Smooth muscle cell of bladder (primary cell): ENCODE measurements at places on chromosomes 7 and 10. TPM values are rescaled to one million over a fixed set of nuclear protein-coding genes. Genes with fewer than 3 reads are reported as not detected.

ALDH18A1 gene
- total RNA-seq, result 143 and 211 TPM in 2 replicates

PHYHIPL gene
- total RNA-seq, result not detected in 2 replicates

SLC26A3 gene
- total RNA-seq, result not detected in 2 replicates

CYP3A5 gene
- total RNA-seq, result 0.28 and 0.37 TPM in 2 replicates

PDZD7 gene
- 0.28 and 1.1 TPM in 2 replicates for total RNA-seq

TUBAL3 gene
- not detected in 2 replicates for total RNA-seq

FAM25G gene
- not detected in 2 replicates for total RNA-seq

ACTL6B gene
- not detected in 2 replicates for total RNA-seq

POLR2J2 gene
- 2.1 and 3.9 TPM in 2 replicates for total RNA-seq

SPDYE1 gene
- total RNA-seq, result not detected in 2 replicates

MCM10 gene
- total RNA-seq, result 1.00 and 1.2 TPM in 2 replicates

CALML5 gene
- not detected in 2 replicates for total RNA-seq

STK31 gene
- under 0.01 TPM in 1 of 2 replicates, not detected in the other for total RNA-seq

C7orf33 gene
- not detected in 2 replicates for total RNA-seq

HTR5A gene
- total RNA-seq, result not detected in 2 replicates

COL26A1 gene
- not detected in 2 replicates for total RNA-seq

MALRD1 gene
- total RNA-seq, result 0.83 and 1.00 TPM in 2 replicates

CYP17A1 gene
- not detected in 2 replicates for total RNA-seq

LRRC4 gene
- total RNA-seq, result 0.28 and 0.46 TPM in 2 replicates

IFIT2 gene
- total RNA-seq, result 3.0 and 3.1 TPM in 2 replicates

CTAGE8 gene
- 0.28 TPM in 1 of 2 replicates, not detected in the other for total RNA-seq

GIMAP2 gene
- 0.55 and 1.1 TPM in 2 replicates for total RNA-seq

VSIR gene
- total RNA-seq, result 15.9 and 23.4 TPM in 2 replicates

H2AZ2 gene
- 186 and 193 TPM in 2 replicates for total RNA-seq

TMEM236 gene
- under 0.01 TPM in 2 replicates for total RNA-seq

UPK3B gene
- 0.46 TPM in 1 of 2 replicates, not detected in the other for total RNA-seq

FLNC gene
- total RNA-seq, result 99.0 and 191 TPM in 2 replicates

SAMD9 gene
- 7.4 and 10.2 TPM in 2 replicates for total RNA-seq

NRBF2 gene
- 30.3 and 38.9 TPM in 2 replicates for total RNA-seq

CUZD1 gene
- total RNA-seq, result 0.43 and 0.55 TPM in 2 replicates

CALN1 gene
- total RNA-seq, result not detected in 2 replicates

NEUROD6 gene
- total RNA-seq, result not detected in 2 replicates

VPS37D gene
- 5.7 and 6.8 TPM in 2 replicates for total RNA-seq

ZNF727 gene
- 0.28 TPM in 2 replicates for total RNA-seq

AKR1D1 gene
- not detected in 2 replicates for total RNA-seq

PAPOLB gene
- 0.09 and 0.14 TPM in 2 replicates for total RNA-seq

ANKRD61 gene
- not detected in 2 replicates for total RNA-seq

STX1A gene
- 10.2 and 10.7 TPM in 2 replicates for total RNA-seq

ITIH5 gene
- total RNA-seq, result 1.1 and 3.0 TPM in 2 replicates

TWIST1 gene
- total RNA-seq, result 26.6 and 42.2 TPM in 2 replicates

NPFFR1 gene
- under 0.01 TPM in 1 of 2 replicates, not detected in the other for total RNA-seq

TAS2R3 gene
- 0.85 and 1.8 TPM in 2 replicates for total RNA-seq

CRTAC1 gene
- not detected in 2 replicates for total RNA-seq

HSPA12A gene
- total RNA-seq, result 11.7 and 12.1 TPM in 2 replicates

BAMBI gene
- total RNA-seq, result 33.4 and 59.1 TPM in 2 replicates

HOGA1 gene
- total RNA-seq, result 0.28 and 1.1 TPM in 2 replicates

KCNIP2 gene
- total RNA-seq, result 0.28 and 1.8 TPM in 2 replicates

SPDYE8 gene
- not detected in 2 replicates for total RNA-seq

OR6V1 gene
- total RNA-seq, result not detected in 2 replicates

MYL7 gene
- not detected in 2 replicates for total RNA-seq

FEZF1 gene
- not detected in 2 replicates for total RNA-seq
